ENCODE measurements at places on chromosomes 6 and 20.

GRCh38 chr6:19287928-19288327, 549.2 kb upstream of the ID4 start:
- no peak for DNase-seq

DNA sequence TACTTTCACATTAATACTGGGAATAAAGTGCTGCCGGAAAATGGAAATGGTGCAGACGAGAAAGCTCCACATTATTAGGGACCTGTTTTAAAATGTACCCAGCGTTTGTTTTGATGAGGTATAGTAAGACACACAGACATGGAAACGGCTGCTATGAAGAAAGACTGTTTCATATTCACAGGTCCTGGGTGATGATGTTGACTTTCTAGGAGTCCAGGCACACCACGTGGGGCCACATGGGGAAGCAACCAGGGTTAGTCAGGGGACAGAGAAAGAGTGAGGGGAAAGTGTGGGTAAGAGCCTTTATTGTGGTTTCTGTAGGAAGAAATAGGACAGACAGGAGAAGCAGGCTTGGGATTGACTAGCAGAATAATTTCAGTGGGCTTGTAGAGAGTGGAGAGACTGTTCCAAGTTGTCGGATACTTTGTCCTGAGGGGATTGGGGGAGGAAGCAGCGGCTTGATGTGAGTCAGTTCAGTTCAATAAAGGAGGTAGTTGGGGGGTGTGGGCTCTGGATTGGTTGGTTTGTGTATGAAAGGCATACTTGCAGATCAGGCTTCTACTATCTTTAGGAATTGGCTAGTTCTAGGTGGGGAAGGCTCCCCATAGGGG, 112.0 kb upstream of the MCHR2 start:
- no peak for DNase-seq

DNA sequence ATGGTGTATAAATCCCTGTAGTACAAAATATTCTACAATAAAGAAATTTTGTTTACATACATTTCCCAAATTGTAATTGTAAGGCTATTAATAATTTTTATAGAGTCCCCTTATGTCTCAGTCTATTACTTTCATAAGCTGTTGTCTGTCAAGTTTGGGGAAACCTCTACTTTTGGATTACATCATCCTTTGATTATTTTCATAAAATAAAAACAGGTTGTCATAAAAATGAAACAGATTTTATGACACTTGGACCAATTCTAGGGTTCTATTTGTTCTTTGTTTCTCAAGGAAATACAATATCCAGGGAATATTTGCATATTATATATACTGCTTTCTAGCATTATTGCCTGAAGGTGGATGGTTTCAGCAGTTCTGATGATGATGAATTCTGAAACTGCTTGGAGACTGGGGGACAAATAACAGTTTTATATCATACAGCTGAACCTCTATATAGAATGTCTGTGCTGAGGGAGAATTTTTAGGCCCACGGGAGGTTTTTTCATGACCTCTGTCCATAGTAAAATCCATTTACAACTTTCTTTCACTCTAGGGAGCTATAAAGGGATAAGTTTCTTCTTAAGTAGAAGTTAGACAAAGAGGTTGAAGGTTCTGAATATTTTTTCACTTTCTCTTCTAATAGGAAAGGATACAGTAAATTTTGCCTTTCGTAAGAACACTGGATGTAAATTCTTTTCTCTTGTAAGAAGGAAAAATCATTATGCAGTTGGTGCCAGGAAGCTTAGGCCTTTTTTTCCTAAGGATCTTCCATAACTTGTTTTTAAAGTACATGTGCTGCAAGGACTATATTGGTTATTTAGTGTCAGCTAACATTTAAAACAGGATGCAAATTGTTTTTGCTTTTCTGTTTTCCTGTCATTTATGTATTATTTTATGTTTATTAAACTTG, 58.0 kb downstream of the CD2AP start:
- no peak for DNase-seq

DNA sequence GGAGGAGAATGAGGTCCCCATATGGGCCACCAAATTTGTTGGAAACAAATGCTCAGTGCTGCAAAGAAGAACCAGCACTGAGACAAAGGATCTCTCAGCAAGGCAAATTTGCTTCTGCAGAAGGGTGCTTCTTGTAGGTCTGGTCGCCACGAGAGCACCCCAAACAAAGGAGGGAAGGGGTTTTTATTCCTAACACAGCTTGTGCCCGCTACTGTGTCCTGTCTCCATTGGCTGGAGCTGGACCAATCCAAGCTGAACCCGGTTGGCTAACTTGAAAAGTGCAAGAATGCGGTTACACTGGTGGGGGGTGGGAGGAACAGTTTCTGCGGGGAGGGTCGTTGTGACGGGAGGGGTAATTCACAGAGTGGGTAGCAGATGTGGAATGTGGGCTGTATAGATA, 54.1 kb upstream of the TULP1 start:
- no peak for DNase-seq

DNA sequence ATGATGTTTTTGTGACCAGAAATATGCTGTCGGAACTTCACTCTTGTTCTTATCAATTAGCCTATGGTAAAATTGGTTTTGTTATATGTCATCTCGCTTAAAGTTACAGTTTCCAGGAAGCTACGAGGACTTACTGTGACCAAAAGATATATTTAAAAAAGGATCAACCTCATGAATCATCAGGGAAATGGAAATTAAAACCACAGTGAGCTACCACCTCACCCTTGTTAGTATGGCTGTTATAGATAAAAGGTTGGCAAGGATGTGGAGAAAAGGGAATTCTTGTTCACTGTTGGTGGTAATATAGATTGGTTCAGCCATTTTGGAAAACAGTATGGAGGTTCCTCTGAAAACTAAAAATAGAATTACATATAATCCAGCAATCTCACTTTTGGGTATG, 14.3 kb upstream of the INSM1 start:
- no peak for DNase-seq

- no peak for DNase-seq
Observed at GRCh38 chr6:121506761-121507754, 71.6 kb downstream of the GJA1 start.

DNA sequence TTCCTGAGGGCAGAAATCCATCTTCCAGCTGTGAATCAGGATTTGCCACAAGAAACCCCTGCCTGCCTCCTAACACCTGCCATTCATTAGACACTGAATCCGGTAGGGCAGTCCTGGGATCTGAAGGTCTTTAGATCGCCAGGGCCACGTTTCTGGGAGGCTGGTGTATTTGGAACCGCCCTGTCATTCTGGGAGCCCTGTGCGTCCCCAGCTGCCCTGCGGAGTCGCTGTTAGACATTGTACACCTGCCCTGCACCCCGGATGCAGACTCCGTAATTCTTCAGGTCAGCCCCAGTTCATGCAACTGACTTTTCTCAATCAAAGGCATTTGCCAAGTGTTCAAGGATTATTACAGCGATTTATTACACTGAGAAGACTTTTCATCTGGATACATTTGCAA, 193.2 kb downstream of the TBC1D7 start:
- DNase-seq, result no peak

DNA sequence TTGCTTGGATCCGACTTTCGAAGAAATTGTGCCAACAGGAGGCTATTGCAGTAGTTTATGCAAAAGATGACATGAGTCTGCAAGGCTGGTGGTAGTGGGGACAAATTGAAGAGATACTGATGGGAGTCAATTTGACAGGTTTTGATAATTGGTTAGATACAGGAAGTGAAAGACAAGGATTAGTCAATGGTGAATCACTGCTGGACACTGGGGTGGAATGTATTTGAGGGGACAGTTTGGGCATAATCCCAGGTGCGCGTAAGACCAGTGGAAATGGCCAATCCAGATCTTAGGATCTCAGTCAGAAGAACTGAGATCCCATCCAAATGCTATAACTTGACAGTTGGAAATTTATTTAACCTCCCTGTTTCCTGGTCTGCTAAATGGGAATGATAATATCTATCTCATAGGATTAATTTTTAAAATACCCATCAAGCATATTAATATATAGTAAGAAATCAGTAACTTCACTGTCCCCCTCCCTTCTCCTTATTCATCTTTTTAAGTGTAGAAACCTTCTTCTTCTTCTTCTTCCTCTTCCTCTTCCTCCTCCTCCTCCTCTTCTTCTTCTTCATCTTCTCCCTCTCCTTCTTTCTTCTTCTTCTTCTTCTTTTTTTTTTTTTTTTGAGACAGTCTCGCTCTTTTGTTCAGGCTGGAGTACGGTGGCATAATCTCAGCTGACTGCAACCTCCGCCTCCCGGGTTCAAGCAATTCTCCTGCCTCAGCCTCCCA, 30.9 kb upstream of the ERVFRD-1 start:
- DNase-seq, result no peak

GRCh38 chr6:52643158-52643557, 27.8 kb upstream of the TMEM14A start:
- DNase-seq, result no peak

GRCh38 chr6:112300896-112301295, 46.2 kb upstream of the RFPL4B start:
- no peak for DNase-seq

GRCh38 chr6:159042003-159042825, 2.6 kb downstream of the TAGAP start:
- peak; percentile 84 for DNase-seq

DNA sequence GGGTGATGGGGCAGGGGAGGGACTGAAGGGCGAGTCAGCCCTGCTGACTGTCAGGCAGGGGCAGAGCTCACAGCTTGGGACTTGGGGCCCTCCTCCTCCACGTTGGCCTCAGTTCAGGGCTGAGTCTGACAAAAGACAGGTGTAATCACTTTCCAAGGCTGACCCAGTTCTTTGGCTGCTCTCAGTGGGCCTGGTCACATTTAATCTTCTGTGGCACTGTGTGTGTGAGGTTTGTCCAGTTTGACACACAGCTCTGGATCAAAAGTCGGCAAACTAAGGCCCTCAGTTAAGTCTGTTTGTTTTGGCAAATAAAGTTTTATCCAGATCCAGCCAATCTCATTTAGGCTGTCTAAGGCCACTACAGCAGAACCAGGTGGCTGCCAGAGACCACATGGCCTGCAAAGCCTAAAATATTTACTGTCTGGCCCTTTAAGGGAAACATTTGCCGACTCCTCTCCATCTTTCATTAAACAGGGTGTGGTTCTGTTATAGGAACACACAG, 5.1 kb upstream of the MAP1LC3A start:
- no peak for DNase-seq

GRCh38 chr6:3811191-3811590, 38.0 kb upstream of the FAM50B start:
- no peak for DNase-seq
